ENCODE measurements at places on chromosomes 3 and 15. TPM values are rescaled to one million over a fixed set of nuclear protein-coding genes. Genes with fewer than 3 reads are reported as not detected.

DGKG gene
- not detected for polyA plus RNA-seq

MORC1 gene
- polyA plus RNA-seq = not detected

ADAMTS7 gene
- polyA plus RNA-seq = not detected

CP gene
- 1.3 TPM for polyA plus RNA-seq

CHRM5 gene
- polyA plus RNA-seq = 0.15 TPM

AADACL2 gene
- not detected for polyA plus RNA-seq

A4GNT gene
- not detected for polyA plus RNA-seq
